ENCODE measurements at places on chromosomes 7 and 10.

- DNase-seq = peak; percentile 1
These were observed 60.2 kb downstream of the SEMA3E start for GRCh38 chr7:83588602-83589240.

- no peak for DNase-seq
These were observed 69.9 kb upstream of the FGL2 start for GRCh38 chr7:77269360-77270093.

DNA sequence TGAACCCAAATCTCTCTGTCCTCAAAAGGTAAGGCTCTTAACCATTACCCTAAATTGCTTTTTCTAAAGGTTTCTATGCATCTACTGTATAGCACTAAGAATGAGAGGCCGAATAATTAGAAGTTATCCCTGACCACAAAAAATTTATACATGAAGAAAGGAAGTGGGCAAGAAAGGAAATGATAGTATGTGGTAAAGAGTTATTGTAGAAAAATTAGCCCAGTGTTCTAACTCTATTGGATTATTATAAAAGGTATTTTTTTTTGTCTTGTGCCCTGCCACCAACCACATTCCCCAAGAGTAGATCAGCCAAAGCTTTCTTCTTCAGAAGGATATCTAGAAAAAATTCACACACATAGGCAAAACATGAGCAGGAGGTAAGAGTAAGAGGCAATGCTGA, 45.4 kb downstream of the DKK1 start:
- peak; percentile 24 for DNase-seq

GRCh38 chr7:19116121-19117090, 1.0 kb downstream of the TWIST1 start:
- peak; percentile 72 for DNase-seq
